ENCODE measurements at places on chromosomes 12 and 14.
A peak's percentile ranks its signal among the peaks of the same experiment; 100 is the strongest.

DNA sequence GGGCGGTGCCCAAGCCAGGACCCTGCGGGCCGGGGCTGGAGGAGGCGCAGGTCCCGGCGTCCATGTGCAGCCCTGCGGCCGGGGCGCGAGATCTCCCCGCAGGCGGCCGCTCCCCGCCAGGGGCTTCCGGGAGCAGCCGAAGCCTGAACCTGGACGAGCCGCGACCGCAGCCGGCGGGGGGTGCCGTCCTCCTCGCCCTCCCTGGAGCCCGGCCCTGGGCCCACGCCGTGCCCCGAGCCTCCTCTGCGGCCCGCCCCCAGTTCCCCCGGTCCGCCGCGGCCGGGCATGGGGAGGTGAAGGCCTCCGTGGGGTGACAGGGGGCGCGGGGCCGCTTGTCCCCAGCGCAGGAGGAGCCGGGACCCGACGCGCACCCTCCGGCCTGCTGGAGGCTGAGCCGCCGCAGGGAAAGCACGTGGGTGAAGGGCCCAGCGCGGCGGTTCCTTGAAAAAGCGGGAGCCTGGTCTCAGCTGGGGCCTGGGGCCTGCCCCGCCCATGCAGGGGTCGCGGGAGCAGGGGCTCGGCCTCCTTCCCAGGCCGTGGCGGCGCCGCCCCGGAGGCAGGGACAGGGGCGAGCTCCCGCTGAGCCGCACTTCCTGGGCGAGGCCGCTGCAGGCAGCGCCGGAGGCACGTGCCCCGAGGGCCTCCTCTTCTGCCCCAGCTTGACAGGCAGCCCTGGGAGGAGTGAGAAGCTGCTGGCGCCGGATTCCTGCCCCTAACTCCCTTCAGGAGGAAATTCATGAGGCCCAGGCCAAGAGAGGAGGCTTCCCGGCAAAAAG lies 55.6 kb upstream of the PPP2R5C start:
- DNase-seq: peak; percentile 53

GRCh38 chr12:106780010-106780631 lies 5.6 kb downstream of the RIC8B start:
- DNase-seq: no peak

GRCh38 chr12:43806737-43807072 lies 588 bp upstream of the TWF1 start:
- no peak for DNase-seq

DNA sequence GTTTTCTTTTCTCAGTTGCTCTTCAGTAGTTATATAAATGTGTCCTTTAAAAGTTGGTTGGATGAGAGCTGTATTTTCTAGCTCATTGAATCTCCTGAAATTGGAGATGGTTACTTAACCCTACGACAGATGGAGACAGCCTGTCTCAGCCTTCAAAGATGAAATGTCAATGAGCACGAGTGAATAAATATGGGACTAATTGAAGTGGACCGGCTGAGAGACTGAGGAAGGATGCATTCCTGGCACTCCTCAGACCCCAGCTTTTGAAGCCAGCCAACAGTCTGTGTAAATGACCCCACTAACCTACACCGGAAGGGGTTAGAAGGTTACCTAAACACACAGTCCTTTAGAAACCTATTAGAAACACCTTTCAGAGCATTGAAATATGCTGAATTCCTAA lies 46.6 kb downstream of the PDZRN4 start:
- no peak for DNase-seq

- no peak for DNase-seq
Measured at GRCh38 chr14:23910101-23910875, 43.3 kb upstream of the DHRS4 start.

- DNase-seq: no peak
Measured at GRCh38 chr12:44477331-44477980, 398.7 kb downstream of the NELL2 start.

DNA sequence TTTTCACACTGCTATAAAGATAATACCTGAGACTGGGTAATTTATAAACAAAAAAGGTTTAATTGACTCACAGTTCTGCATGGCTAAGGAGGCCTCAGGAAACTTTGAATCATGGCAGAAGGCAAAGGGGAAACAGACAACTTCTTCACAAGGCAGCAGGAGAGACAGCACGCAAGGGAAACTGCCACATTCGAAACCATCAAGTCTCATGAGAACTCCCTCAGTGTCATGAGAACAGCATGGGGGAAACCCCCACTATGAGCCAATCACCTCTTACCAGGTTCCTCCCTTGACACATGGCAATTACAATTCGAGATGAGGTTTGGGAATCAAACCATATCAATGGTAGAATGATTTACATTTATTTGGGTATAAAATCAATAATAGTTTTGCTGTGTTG lies 558.5 kb downstream of the TMTC2 start:
- no peak for DNase-seq

GRCh38 chr12:54398995-54399793 lies 14.7 kb upstream of the ZNF385A start:
- DNase-seq: peak; percentile 82

GRCh38 chr14:23121361-23121771 lies 2.3 kb upstream of the CEBPE start:
- DNase-seq: no peak

GRCh38 chr12:124311292-124312109 lies 16.6 kb downstream of the RFLNA start:
- DNase-seq: no peak

GRCh38 chr12:28457785-28458184 lies 267.5 kb downstream of the CCDC91 start:
- no peak for DNase-seq

- no peak for DNase-seq
Measured at GRCh38 chr14:99549684-99550083, 54.3 kb downstream of the CCDC85C start.

GRCh38 chr12:40742041-40742440 lies 49.8 kb downstream of the CNTN1 start:
- DNase-seq: no peak

- no peak for DNase-seq
Measured at GRCh38 chr14:89296281-89296745, 120.7 kb downstream of the FOXN3 start.

GRCh38 chr12:114480337-114481199 lies 74.6 kb upstream of the TBX5 start:
- no peak for DNase-seq

- no peak for DNase-seq
Measured at GRCh38 chr14:101827286-101827685, 65.8 kb downstream of the PPP2R5C start.

- DNase-seq: no peak
Measured at GRCh38 chr14:53055003-53055402, 98.1 kb downstream of the DDHD1 start.

GRCh38 chr12:99704458-99704857 lies 56.9 kb downstream of the GARIN6 start:
- DNase-seq: no peak

GRCh38 chr12:28878629-28879028 lies 270.4 kb upstream of the FAR2 start:
- DNase-seq: no peak

GRCh38 chr12:119838826-119839600 lies 38.1 kb downstream of the CIT start:
- DNase-seq: no peak

DNA sequence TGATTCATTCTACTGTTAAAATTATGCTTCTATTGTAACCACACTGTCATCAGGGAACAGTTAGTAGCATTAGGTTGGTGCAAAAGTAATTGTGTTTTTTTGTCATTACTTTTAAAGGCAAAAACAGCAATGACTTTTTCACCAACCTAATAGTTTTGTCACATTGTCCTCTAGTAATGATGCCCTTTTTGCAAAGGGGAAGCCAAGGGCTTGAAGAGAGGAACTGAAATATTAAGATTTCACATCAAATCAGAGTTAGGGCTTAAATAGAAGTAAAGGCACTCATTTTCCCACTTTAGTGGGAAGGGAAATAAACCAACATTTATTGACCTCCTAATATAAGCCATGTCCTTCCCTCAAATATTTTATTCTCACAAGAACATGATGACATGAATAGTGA lies 273.7 kb downstream of the NRXN3 start:
- no peak for DNase-seq

GRCh38 chr12:131621701-131622421 lies 89.0 kb upstream of the SFSWAP start:
- DNase-seq: no peak

- no peak for DNase-seq
Measured at GRCh38 chr14:96623676-96624484, 121.7 kb downstream of the PAPOLA start.

GRCh38 chr14:47778631-47779030 lies 103.2 kb upstream of the MDGA2 start:
- no peak for DNase-seq

- no peak for DNase-seq
Measured at GRCh38 chr12:52382854-52383253, 2.6 kb downstream of the KRT84 start.

DNA sequence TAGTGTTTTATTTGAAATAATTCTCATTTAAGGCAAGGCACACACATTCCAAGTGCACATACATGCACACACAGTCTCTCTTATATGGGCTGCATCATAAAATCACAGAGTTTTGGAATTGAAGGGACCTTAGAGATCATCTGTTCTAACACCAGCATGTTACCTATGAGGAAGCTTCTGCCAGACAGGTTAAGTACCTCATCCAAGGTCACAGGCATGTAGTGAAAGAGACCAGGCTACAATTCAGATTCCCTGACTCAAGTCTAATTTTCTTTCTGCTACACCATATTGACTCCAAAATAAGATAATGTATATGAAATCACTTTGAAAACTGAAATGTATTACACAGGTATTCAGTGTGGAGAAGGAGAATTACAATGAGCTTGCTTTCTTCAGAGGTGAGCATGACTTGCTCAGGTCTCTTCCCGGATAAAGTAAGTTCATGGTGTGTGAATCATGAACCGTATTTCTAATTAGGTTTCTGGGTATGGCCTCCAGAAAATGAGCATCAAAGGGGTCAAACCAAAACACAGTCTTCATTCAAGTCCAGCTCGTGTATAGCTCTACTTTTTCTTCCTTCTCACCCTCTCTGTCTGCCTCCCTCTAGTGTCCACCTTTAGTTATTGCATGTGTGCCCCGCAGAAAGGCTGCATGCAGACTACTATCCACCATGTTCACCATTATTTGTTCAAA lies 411.9 kb downstream of the FUT8 start:
- DNase-seq: no peak

GRCh38 chr12:95890958-95891357 lies 32.2 kb downstream of the SNRPF start:
- DNase-seq: no peak

DNA sequence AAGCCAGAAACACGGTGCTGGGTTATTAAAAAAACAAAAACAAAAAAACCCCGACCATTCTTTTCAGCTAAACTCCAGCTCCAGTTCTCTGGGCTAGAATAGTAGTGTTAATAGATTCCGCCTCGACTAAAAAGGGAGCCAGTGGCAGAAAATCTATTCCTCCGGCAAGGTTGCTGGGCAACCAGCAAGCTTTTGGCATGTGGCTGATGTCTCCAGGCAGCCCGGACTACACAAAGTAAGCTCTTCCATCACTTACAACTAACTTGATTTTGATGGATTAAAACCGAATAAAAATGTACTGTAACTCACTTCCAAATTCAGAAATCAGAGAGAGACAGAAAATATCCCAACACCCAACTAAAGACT lies 126.4 kb upstream of the FOXN3 start:
- DNase-seq: no peak

GRCh38 chr12:82740129-82741000 lies 53.7 kb downstream of the TMTC2 start:
- DNase-seq: no peak

GRCh38 chr14:96624661-96625425 lies 122.7 kb downstream of the PAPOLA start:
- no peak for DNase-seq

DNA sequence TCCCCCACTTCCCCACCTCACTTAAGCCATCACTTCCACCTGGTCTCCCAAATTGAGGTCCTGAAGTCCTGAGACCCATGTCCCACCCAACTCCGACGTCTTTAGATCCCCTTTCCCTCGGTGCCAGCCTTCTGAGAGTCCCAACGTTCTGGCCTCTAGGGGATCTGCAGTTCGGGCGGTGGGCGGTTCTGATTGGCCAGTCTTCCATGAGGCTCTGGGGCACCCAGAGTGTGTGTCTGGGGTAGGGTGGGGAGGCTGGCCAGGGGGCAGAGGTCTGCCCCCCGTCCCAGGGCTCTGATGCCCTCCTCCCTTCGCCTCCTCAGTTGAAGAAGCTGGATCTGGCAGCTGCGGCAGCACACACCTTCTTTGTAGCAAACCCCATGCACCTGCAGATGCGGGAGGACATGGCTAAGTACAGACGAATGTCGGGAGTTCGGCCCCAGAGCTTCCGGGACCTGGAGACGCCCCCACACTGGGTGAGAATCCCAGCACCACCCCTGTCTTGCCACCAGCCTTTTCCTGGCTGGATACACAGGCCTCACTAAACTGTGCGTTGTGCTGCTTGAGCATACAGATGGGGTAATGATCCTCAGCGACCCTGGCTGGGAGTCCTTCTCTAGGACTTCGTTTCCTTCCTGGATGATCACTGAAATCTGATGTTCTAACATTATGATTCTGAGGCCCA lies 1.5 kb downstream of the P3H3 start:
- no peak for DNase-seq

DNA sequence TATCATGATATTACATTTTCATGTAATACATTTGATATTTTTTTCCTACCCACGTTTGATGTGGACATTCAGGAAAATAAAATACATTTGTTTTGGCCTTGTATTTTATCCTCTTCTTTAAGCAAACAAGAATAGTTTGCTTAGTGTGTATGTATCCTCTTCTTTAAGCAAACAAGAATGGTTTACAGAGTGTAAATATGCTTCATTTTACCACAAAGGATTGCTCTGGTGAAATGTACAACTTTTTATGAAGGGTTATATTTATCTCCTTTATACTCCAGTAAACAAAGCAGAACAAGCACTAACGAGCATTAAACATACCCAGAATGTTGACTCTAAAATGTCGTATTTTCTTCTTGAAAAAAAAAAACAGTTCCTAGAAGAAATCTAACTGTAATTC lies 244.7 kb downstream of the KCNH5 start:
- DNase-seq: no peak

- DNase-seq: no peak
Measured at GRCh38 chr14:54857830-54858269, 44.8 kb downstream of the GCH1 start.

DNA sequence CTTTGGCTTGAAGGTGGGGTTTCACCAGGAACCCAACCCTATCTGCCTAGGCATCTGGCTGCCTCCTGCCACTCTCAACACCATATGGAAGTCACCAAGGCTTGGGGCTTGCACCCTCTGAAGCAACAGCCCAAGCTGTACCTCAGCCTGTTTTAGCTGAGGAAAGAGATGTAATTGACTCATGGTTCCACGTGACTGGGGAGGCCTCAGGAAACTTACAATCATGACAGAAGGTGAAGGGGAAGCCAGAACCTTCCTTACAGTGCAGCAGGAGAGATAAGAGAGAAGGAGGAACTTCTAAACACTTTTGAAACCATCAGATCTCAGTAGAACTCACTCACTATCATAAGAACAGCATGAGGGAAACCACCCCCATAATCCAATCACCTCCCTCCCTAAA lies 26.9 kb downstream of the GLIPR1L1 start:
- DNase-seq: no peak

- no peak for DNase-seq
Measured at GRCh38 chr14:70919774-70920173, 12.5 kb downstream of the PCNX1 start.

- DNase-seq: no peak
Measured at GRCh38 chr12:43241986-43242385, 310.0 kb downstream of the ADAMTS20 start.

- no peak for DNase-seq
Measured at GRCh38 chr12:18165422-18165871, 75.5 kb upstream of the RERGL start.

Measured in activated naive CD4-positive, alpha-beta T cell (primary cell).